IMR-90 (cell line): ENCODE measurements at places on chromosomes 5 and 9. TPM values are rescaled to one million over a fixed set of nuclear protein-coding genes. Genes with fewer than 3 reads are reported as not detected.
A peak's percentile ranks its signal among the peaks of the same experiment; 100 is the strongest.

- peak; percentile 100 for DNase-seq
Measured at GRCh38 chr9:72524820-72525540, 3.6 kb downstream of the TMC1 start.

- DNase-seq, result no peak
Measured at GRCh38 chr9:92170848-92171247, 55.6 kb upstream of the SPTLC1 start.

- no peak for DNase-seq
Measured at GRCh38 chr9:91359734-91360470, 1.8 kb downstream of the AUH start.

GRCh38 chr5:32584646-32585045 lies 711 bp upstream of the SUB1 start:
- no peak for DNase-seq

DNA sequence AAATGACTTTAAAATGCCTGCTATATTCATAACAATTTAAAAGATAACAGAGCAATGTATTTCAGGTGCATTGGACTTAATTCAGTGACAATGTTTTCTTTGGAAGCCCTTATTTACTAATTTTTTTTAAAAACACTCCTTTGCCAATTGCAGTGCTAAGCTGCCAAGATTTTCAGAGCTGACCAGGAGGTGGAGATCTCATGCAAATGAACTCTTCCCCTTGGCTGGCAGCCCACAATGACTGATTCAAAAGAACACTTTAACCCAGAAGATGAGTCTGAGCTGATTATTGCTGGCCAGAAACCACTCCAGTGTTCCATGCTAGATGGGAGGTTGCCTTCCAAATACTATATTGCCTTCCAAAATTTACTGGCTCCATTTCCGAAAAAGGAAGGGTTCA lies 128.3 kb upstream of the CCNH start:
- DNase-seq, result peak; percentile 33

DNA sequence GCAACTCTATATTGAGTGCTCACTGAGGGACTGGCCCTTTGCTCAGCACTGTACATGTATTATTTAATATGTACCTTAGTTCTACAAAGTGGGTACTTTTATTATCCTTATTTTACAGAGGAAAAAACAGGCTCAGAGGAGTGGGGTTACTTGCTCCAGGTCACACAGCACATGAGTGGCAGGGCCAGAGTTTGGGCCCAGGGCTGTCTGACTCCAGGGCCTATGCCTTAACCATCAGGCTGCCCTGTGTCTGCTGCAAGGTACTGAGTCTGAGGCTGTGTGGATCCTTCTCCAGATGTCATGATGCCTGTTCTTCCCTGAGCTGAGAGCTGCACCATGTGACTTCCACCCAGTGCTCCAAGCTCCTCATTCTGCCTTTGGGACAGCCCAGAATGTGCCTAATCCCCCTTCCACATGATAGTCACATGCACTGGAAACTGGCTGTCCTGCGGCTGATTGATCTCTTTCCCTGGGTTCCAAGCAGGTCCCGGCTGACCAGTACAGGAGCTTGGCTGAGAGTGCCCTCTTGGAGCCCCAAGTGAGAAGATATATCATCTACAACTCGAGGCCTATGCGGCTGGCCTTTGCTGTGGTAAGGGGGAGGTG lies 15.4 kb downstream of the TMEM268 start:
- DNase-seq, result no peak

- no peak for DNase-seq
Measured at GRCh38 chr9:118711843-118712242, 657.4 kb downstream of the BRINP1 start.

DNA sequence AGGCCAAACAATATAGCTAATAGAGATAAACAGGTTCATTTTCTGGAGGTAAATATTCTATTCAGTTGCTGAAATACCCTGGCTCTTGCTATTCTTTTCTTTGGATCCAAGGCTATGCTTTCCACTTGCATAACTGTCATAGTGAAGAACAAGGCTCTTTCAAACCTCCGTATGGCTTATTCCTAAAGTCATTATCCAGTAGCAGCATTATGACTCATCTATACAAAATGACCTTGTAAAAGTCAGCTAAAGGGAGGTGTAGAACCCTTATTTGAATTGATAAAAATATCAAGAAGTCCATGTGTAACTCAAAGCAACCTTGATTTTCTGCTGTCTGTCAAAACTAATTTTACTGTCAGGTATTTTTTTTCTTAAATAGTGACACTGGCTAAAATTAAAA lies 447.8 kb downstream of the PLK2 start:
- DNase-seq, result peak; percentile 10

GRCh38 chr5:10844016-10844415 lies 83.0 kb upstream of the DAP start:
- DNase-seq, result no peak

- DNase-seq, result no peak
Measured at GRCh38 chr9:123191260-123191659, 77.1 kb downstream of the STRBP start.

DNA sequence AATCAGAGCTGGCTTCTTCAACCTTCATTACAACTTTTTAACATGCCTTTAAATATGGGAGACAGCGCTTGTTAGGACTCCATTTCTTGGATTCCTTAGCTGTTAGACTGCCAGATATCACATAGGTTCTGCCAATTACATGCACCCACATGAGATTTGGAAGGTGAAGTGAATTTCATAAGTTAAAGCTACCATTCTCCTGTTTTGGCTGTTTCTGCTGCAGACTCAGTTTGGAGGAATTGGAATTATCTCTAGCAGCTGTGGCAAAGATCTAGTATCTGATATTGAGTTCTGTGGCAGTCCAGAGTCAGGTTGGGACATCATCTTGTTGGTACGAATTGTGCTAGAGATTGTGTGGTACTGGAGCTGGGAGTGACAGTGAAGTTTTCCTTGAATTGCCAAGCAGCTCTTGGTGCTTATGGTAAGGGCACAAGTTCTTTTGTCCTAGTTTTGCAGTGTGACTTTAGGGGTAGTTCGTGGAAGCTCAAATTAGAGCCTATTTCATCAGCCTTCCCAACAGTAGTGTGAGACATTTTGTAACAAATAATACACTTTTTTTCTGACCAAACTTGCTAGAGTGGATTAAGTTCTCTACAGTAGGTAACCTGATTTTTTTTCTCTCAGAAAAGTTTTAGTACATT lies 9.1 kb upstream of the PJA2 start:
- DNase-seq, result no peak

DNA sequence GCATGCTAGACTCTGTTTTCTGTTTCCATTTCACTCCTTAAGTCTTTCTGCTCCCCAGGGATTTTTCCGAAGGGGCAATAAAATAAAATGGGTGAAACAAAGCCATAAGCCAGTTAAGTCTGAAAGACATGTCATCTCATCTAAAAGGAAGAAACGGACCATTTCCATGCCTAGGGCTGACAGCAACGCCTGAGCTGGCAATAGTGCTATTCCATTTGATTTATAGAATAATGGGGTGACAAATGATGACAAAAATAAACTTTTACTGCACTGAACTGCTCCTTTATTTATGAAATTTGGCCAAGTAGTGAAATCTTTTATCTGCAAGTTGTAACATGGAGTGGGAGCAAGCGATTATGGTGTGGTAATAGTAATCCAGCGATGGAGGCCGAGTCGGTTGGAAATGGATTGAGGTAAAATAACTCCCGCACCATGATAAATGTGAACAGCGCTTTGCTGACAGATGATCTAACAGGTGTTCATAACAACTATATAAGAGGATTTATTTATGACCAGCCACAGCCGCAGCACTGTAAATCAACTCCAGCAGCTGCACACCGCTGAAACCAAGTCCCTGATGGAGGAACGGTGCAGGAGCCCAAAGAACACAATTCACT lies 219.8 kb upstream of the TBCA start:
- no peak for DNase-seq

DNA sequence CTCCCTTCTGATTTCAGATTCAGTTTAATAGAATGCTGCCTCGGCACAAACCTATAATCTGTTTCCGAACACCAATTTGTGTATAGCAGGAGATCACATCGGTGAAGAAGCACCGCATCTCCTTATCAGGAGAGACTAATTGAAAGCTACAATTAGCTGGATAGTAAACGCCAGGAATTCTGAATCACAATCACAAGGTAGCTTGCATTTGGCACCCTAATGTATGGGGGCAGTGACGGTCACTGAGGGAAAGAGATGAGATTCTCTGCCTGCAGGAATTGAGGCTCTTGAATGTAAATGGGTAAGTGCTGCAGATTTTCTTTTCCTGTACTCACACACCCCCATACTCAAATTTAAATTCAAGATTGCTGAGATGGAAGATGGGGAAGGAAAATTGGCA lies 373.6 kb upstream of the ZNF608 start:
- DNase-seq, result no peak

DNA sequence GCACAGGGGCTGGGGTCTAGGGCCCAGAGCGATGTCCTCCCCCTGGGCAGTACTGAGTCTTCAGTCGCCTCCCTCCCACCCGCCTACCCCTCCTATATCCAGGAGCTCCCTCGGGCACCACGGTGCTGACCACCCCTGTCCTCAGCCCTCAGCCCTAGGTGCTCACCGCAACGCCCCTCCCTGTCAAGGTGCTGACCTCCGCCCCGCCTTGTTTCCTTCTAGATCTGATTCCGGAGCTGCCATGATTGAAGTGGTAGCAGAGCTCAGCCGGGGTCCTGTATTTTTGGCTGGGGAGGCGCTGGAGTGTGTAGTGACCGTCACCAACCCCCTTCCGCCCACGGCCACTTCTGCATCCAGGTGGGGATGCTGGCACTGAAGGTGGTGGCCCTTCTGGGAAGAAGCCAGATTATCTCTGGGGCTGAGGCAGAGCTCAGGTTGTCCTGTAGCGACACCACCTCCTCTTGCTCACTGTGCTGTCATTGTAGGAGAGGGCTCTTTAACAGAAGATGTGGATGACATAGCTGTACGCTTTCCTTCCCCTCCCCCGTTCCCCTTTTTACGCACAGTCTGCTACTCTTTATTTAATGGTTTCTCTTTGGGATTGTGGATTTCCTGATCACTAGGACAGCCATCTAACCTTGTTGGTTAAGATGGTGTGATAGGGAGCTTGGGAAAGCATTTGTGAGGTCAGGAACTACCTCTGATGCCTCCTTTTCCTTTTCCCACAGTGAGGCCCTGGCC lies 598 bp downstream of the RGP1 start:
- no peak for DNase-seq

GRCh38 chr9:97543561-97543960 lies 42.1 kb downstream of the TMOD1 start:
- DNase-seq, result no peak

DNA sequence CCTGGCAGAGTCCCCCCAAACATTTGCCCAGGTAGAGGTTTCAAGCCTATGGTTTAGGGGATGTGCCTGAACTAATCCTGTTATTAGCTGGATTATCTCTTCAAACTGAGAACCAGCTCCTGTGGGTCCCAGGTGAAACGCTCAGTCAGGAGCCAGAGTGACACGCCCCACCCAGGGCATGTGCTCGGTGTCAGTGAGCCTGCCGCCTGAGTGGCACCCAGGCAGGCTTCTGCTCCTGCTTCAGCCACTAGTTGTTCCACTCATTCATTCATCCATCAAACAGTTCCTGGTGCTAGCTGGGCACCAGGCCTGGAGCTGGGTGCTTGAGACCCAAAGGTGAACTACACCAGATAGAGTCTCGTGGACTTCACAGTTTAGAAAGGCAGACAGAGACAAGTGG lies 129.4 kb upstream of the PITX1 start:
- no peak for DNase-seq

- DNase-seq, result no peak
Measured at GRCh38 chr5:104754311-104754995, 1191.9 kb upstream of the NUDT12 start.

DNA sequence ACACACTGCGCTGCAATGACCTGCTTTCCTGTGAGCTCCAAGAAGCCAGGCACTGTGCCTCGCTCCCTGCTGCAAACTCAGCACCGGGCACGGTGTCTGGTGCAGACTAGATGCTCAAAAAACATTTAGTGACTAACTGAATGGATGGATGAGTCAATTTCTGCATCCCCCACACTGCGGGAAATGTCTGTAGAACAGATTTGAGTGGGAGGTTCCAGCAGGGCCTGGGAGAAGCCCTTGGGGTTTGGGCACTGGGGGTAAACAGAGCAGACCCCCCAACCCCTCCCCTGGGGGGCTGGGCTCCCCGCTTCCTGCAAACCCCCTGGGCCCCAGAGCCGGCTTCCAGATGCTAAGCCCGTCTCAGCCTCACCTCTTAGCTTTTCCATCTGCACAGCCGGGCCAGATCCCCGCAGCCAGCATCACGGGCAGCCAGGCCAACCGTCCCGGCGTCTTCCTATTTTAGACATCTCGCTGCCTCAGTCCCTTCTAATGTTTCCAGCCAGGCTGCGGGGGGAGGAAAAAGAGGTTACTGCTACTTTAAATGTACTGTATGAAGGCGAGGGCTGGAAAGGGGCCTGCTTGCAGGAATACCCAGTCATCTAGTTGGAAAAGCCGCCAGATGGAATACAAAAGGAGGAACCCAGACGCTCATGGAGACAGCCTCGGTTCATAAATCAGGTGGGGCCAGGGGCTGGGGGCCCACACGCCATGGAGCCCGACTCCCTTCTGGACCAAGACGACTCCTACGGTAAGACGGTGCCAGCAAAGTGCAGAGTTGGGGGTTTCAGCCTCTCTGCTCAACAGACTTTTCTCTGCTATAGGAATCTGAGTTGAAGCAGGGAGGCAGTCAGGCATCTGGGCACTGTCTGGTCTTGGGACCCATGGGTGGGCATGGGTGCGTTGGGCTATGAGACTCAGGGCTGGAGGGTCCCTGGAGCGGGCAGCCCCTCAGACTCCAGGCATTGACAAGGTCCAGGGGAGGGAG lies 67.1 kb upstream of the GGTA1 start:
- DNase-seq, result peak; percentile 79

KCNV2 gene
- not detected in 2 replicates for total RNA-seq

GOLM1 gene
- total RNA-seq, result 54.8 and 63.9 TPM in 2 replicates

CCDC69 gene
- 0.36 and 0.56 TPM in 2 replicates for total RNA-seq

TRAF2 gene
- total RNA-seq, result 5.8 and 6.6 TPM in 2 replicates

CFAP157 gene
- total RNA-seq, result not detected in 2 replicates

FAM221B gene
- not detected in 2 replicates for total RNA-seq

DTWD2 gene
- total RNA-seq, result 1.8 and 2.5 TPM in 2 replicates

ADRB2 gene
- total RNA-seq, result 3.4 and 4.4 TPM in 2 replicates

SLC6A3 gene
- not detected in 2 replicates for total RNA-seq

PTGR1 gene
- total RNA-seq, result 45.9 and 80.8 TPM in 2 replicates

FOXD4L5 gene
- under 0.01 TPM in 1 of 2 replicates, not detected in the other for total RNA-seq

ABO gene
- not detected in 2 replicates for total RNA-seq

NTRK2 gene
- total RNA-seq, result under 0.01 TPM in 1 of 2 replicates, not detected in the other

SLC45A2 gene
- not detected in 2 replicates for total RNA-seq

C9orf50 gene
- not detected in 2 replicates for total RNA-seq
